ENCODE measurements at places on chromosomes 1 and 21. TPM values are rescaled to one million over a fixed set of nuclear protein-coding genes. Genes with fewer than 3 reads are reported as not detected.

SAMSN1 gene
- 0.13 TPM for total RNA-seq

OR2M4 gene
- total RNA-seq: not detected

OPTC gene
- not detected for total RNA-seq

TMEM269 gene
- under 0.01 TPM for total RNA-seq

IL10 gene
- total RNA-seq: not detected

Data from dermis microvascular lymphatic vessel endothelial cell (primary cell).